Effector memory CD4-positive, alpha-beta T cell (primary cell): ENCODE measurements at places on chromosomes 4 and X.

DNA sequence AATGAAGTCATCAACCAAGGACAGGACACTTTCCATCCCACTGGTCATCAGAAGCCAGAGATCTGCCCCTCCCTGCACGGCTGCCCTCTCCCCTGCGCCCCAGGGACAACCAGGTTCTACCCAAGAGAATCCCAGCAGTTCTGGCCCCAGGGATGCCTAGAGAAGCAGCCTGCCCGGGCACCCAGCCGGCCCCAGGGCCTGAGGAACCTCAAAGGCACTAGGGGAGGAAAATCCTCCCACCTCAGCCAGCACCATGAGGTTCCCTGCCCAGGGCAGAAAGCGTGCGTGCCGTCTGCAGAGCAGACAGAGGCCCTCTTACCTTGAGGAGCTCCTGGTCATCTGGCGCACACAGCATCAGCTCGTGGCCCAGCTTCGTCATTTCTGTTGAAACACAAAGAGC is 8.1 kb downstream of the HAUS7 start:
- no peak for DNase-seq

GRCh38 chr4:53016099-53016820 is 154.1 kb downstream of the RASL11B start:
- no peak for DNase-seq

DNA sequence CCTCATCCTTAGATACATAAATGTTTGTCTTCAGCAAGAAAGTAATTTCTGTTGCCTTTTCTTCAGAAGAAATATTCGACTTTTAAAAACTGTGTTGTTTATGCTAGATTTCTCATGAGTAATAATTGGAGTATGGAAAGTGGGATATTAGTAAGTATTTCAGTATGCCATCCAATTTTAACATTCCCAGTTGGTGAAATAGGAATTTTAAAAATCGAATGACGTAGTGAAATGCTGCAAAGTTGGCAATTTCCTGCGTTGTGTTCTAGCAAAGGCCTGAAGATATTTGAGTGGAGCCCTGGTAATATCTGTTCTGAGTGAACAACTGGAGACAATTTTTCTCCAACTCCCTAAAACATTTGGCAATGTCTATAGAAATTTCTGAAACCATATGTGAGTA is 190.1 kb downstream of the ZNF330 start:
- no peak for DNase-seq

GRCh38 chrX:103373581-103373980 is 2.8 kb upstream of the BEX3 start:
- no peak for DNase-seq

DNA sequence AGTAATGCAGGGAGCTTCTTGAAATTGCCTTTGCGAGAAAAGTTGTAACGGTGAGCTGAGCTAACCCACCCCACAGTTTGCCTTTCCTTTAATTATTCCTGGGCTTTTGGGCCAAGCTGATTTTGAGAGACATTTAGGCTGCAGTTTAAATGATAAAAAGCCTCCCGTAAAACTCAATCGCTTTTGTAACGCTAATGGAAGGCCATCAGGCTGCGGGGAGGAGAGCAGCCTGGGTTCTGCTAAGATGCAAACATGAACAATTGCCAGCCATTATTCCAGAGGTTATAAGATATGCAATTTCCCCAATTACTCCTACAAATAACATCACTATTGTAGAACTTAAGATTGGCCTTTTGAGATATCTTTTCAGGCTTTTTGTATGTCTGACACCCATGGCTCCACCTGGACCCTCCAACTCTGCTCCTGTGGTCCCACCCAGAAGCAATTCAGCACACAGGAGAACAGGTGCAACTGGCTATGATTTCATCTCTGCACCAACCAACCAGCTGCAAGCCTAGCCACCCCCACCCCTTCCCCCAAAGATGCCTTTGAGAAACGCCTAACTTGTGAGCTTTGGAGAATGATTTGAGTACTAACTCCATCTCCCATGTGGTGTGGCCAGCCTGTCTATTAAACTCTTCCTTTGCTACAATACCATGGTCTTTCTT is 108.2 kb upstream of the FAM9C start:
- no peak for DNase-seq

DNA sequence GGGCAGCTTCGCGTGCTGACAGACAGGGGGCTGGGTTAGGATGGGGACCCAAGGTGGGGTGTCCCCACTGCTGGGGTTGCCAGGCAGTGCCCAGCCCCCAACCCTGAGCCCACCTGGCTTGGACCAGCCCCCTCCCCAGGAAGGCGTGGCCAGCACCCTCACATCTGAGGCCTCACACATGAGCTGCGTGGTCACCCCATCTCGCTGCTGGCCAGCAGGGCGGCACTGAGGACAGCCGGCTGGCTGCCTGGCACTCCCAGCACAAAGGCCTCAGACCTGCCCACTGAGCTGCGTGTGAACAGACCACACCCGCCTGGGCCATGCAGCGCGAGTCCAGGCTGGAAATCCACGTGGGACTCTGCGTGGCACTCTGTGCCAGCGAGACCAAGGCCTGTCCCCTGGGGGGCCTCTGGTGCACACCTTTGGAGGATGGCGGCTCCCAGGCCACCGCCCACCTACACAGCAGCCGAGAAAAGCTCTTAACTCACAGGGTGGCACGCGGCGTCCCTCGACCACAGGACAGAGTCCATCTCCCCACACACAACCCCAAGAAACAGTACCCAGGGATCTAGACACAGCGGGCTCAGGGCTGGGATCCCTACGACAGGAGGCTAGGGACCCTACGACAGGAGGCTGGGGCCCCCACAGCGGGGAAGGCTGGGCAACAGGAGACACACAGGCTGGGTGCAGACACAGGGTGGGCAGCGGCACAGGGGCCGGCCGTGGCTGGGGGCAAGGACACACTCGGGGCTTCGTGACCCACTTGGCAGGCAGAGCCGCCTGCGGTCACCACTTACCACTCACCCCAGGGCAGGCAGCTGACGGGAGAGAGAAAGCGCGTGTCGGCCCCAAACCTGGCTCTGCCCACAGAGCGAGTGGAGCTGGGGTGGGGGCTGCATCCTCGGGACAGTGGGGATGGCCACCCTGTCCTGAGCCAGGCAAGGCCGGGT is 9.8 kb downstream of the DGKQ start:
- no peak for DNase-seq

DNA sequence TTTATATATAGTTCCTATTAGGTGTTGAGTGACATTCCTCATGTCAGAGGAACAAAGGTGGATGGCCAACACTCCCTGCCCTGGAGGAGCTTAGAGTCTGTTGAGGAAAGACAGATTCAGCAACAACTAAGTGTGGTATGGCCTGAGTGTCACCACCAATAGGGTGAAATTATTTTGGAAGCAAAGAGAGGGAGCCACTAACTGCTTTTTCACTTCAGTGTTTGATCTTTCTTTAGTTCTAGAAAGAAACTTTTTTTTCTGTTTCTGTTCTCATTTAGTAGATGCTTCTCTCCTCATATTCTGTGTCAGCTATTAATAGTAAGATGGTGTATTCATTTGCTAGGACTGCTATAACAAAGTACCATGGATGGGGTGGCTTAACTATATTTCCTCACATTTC is 81.5 kb downstream of the ARX start:
- DNase-seq: no peak

GRCh38 chrX:124018023-124018422 is 56.5 kb downstream of the STAG2 start:
- DNase-seq: no peak
